ENCODE measurements at places on chromosomes 4 and X. TPM values are rescaled to one million over a fixed set of nuclear protein-coding genes. Genes with fewer than 3 reads are reported as not detected.

DNA sequence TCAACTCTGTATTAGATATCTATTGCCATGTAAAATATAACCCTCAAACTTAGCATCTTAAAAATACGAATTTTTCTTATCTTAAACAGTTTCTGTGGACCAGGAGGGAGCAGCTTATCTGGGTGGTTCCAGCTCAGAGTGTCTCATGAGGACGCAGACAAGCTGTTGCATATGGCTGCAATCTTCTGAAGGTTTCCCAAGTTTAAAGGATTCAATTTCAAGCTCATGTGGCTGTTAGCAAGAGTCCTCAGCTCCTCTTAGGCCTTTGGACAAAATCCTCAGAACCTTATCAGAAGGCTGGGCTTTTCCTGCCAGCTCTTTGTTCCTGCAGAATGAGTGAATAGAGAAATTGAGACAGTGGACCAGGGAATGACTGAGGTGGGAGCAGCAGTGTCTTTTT is 2.8 kb upstream of the CTSO start:
- no peak for DNase-seq

DNA sequence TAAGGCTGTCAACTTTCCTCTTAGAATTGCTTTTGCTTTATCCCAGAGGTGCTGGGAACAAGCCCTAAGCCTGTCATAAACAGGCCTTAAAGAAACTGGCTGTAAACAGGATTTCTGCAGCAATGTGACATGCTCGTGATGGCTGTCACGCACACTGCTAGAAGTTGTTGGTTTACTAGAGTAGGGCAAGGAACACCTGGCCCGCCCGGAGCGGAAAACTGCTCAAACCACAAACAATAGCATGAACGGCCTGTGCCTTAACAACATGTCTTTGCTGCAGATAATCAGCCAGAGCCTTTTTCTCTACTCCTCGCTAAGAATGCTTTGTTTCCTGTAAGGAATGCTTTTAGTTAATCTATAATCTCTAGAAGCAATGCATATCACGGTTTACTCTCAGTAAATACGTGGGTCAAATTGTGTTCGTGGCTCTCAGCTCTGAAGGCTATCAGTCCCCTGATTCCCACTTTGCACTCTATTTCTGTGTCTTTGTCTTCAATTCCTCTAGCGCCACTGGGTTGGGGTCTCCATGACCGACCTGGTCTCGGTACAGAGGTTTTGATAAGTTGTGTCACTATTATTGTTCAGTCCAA is 318.3 kb downstream of the GLUD2 start:
- no peak for DNase-seq

Gene ENOX2
- total RNA-seq = 14.1 TPM

GRCh38 chr4:30903502-30904214 is 183.5 kb downstream of the PCDH7 start:
- DNase-seq = no peak
